NCI-H1417 treated with DMSO at 0.1 percent for 48 hours (cell line): ENCODE measurements at places on chromosomes 11 and 22.
A peak's percentile ranks its signal among the peaks of the same experiment; 100 is the strongest.

DNA sequence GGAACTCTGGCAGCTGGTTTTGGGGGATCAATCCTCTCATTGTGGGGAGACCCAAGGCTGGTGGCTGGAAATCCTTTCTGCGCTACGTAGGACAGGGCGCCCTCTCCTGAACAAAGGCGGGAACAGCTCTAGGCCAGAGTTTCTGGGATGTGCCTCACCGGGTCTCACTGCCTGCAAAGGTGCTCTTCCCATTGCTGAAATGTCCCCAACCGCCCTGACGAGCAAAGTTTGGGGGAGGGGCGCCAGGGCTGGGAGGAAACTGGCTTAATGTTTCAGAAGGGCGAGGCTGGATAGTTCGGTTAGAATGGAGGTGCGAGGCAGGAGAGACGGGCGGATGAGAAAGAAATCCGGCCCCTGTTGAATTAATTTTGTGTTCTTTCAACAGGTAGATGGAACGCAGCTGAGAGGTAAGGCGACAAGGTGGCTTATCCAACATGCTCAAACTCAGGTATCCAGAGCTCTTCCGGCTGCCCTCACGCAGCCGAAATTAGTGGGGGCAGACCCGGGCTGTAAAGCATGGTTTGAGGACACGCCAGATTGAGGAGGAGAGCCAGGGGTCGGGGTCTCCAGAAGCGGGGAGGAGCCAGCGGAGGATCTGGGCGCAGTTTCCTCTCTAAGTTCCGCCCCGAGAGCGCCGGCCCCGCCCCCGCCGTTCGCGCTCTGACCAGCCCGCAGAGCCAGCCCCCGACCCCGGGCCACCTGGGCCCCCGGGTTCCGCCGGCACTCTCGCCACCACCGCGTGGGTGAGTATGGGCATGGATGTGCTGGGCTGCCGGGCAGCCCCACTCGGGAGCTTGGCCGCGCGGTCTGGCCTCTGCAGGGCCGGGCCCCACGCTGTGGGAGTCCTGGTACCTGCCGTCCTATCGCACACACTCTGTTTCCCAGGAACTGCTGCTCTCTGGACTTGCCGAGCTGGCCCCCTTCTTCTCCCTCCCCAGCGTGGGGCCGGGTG, at the start of gene PGAP2:
PGAP2 (plus strand) TSS at position 652 of the 952 bp plus-strand sequence. CDS start 2,700 bp downstream, outside the sequence.
- DNase-seq, result peak; percentile 4

DNA sequence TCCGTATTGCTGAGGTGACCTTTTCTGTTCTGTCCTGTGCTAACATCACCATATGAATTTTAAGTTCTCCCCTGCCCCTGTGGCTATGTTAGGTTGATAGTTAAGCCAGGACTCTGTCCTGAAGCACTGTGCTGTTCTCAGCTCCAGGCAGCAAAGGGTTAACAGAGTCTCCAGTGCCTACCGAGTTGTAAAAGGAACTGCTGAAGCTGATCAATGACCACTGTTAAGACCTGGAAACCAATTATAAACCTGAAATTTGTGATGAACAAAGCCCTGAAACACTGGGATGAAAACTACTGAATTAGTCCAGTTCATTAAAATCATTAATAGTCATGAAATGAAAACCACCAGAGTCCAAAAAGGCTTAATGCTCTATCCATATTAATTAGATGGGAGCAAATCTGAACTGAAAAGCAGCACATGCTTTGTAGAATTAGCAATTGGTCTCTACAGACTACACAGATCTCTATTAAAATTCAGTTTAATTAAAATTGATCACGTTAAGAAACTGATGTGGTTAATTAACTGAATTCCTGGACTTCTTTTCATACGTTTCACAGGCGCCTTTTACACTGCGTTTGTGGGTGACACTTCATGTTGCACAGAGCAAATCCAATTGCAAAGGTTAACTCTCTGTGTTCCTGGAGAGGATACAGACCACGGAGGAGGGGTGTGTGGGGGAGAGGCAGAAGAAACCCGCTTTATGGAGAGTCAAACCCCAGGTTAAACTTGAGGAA, 188.5 kb upstream of the MPPED2 start:
- no peak for DNase-seq

DNA sequence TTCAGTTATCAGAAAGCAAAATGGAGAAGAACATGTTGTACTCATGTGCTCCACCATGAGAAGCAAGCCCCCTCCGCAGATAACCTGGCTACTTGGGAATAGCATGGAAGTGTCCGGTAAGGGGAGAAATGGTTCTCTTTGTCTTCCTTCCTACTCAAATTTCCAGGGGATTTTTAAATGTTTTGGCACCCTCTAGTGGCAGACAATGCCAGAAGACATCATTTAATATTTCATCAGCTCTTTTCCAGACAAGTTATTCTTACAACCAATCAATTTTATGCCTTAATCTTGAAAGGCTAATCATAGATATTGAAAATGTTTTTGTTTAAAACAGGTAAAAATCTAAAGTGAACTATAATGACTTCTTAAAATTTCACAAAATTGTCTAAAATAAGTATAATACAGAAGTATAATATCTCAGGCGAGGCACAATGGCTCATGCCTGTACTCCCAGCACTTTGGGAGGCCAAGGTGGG, 15.7 kb downstream of the CRTAM start:
- DNase-seq, result peak; percentile 18

DNA sequence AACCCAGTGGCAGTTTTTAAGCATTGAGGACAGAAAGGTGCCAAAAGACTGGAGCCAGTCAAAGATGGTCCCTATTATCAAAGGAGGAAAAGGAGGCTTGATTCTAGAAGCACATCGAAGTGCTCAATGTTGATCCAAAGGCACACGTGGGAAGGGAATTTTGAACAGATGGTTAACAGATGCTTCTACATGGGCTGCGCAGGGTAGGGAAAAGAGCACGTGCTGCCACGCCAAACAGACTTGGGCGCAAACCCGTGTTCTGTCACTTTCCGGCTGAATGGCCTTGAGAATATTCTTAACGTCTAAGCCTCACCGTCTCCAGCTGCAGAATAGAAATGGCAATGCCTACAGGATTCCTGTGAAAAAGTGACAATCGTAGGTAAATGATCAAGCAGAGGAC, 217.9 kb upstream of the MTNR1B start:
- no peak for DNase-seq

- DNase-seq, result no peak
These were observed 114.2 kb downstream of the CCDC34 start for GRCh38 chr11:27248576-27249509.

DNA sequence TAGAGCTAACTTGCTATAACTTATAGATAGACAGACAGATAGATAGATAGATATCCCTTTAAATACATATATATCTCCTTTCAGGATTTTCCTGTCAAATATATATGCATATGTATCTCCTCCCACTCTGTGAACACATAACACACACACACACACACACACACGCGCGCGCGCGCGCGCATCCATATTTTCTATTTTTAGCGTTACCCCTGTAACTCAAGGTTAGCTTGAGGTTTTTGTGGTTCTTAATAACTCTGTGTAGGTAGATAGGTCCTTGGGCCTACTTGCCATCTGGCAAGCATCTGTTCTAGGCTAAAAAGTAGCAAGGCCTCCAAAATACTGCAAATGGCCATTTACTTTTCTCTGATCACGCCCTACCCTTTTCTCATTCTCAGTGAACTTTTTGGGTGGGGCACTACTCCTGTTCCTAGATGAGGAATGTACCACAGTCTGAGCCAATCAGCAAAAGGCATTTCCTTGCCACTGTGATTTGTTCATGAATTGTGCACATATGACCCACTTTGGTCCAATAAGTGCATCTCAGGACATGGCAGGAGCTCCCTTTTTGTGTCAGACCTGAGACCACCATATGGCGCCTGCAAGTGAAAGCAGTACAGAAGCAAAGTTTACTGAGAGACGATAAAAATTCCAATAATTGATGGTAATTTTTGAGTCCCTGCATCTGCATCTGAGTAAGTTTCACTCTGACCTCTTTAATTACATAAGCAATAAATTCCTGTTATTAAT, 740.5 kb upstream of the API5 start:
- DNase-seq, result no peak

DNA sequence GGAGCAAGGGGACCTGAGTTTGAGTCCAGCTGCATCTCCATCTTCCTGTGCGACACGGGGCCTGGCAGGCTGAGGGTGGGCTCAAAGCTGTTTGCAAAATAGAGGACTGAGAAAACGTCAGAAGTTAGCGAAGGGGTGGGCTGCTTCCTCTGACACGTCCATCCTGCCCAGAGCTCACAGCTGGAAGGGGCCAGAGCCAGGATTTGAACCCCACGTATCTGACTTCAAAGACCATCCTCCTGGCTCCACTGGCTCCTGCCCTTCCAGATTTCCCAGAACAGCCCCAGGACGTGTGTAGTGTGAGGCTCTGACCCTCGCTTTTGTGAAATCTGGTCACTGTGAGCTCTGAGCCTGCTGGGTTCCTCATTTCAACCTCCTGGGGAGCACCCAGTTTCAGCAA, 56.3 kb downstream of the CD82 start:
- DNase-seq, result no peak

DNA sequence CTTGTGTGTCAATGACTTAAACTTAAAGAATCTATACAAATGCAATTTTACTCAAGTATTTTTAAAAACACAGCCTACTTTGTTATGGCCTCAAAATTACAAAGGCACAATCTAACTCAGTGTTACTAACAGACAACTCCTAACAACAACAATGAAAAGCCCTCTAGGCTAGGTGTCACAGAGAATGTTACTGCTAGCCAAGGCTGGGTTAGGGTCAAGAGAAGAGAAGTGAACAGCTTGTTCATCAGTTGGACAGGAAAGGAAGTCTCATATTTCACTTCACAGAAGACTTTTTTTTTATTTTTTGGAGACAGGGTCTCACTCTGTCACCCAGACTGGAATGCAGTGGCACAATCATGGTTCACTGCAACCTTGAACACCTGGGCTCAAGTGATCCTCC, 26.0 kb downstream of the CLDN25 start:
- no peak for DNase-seq

DNA sequence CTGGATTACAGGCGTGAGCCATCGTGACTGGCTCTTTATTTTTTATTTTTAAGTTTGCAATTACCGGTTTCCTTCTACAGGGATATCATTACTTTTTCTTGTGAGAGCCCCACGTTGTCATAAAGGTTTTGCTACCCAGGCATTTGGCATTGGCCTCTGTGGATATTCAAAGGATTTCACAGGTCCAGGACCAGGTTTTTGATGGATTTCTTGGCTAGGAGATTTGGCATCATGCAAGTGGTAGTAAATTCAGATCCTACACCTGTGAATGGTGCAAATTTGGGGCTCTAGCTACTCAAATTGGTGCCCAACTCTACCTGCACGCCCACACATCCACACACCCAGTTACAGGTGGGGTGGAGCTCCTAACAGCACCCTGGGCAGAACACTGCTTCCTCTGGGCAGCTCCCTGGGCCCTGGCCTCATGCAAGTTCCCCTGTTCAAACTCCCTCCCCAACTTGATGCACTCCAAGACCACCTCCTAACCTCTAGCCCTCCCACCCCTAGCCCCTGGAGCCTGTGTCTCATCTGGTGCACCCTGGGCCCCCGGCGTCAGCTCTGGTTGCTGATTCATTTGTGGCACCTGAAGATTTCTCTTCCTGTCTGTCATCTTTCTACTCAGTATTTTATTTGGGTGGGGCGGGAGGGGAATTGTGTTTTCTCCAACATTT, 9.3 kb upstream of the MRGPRD start:
- no peak for DNase-seq

DNA sequence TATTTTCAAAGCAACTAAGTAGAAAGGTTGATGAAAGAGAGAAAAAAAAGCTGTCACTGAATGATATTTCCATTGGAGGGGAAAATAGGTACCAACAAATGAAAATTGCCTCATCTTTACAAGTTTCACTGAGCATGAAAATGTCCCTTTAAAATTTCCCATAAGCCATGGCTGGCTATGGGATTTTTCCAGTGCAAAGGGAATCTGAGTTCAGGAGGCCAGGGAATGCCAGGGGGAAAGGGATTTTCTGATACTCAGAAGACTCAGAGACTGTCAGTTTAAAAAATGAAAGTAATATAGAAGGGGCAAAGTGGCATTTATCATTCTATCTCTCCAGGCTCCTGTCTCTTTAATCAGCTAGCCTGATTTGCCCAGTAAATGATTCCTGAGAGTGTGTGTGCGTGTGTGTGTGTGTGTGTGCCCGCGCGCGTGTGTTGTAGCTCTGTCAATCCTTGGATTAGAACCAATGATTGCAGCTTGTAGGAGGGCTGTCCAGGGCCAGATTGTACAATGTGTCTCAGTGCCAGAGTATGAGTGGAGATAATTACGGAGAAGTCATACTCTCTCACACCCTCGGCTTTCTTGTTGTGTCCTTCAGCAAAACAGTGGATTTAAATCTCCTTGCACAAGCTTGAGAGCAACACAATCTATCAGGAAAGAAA, at the start of gene NTM:
NTM (plus strand) TSS at position 526 of the 662 bp plus-strand sequence.
- no peak for DNase-seq

GRCh38 chr11:114604179-114604813, 8.7 kb upstream of the NXPE4 start:
- no peak for DNase-seq

DNA sequence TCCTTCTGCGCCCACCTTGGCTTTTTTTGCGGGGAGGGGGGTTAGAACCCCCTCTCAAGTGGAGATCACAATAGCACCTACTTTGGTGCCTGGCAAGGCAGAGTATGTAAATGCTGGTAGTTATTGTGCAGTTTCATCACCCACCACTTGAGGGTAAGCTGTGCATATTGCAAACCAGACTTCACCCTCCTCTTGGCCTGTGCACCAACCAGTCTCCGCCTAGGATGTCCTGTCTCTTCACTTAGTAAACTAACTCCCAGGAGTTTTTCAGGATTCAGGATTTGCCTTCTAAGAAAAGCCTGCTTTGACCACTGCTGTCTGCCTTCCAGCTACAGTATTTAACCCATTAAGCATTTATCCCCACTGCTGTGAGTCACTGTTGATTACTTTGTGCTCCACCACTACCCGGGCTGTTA, 2.0 kb upstream of the UBXN1 start:
- DNase-seq, result no peak

DNA sequence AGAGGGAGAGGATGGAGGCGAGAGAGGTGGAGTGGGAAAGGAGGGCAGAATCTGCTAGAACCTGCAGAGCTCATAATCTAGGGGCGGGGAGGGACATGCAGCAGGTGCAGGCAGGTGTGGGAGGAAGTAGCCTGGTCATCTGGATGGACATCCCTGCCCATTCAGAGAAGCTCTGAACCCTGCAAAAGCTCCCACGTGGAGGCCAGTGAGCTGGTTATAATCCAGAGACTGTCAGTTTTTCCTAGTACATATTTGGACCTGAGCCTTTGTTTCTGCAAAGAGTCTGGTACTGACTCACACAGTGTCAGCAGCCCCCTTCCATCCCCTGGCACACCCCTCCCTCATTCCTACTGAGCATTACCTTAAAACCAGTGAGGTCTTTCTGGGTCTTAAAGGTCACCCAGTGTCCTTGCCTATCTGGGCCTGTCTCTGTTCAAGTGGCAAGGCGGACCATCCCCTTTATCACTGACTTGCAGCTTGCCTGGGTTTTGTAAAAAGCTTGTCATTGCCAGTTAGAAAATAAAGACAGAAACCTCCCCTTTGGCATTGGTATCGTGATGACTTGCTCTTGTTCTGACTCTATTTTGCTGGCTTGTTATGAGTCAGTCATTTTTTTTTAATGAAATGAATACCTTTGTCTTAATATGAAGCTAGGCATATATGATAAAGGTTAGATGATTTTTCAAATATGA, 26.1 kb downstream of the PTPRJ start:
- DNase-seq, result no peak

GRCh38 chr11:111376181-111376871, 2.7 kb downstream of the POU2AF1 start:
- no peak for DNase-seq

GRCh38 chr11:73140213-73141030, 1.7 kb downstream of the FCHSD2 start:
- peak; percentile 3 for DNase-seq
